ENCODE measurements at places on chromosomes 7 and 10. TPM values are rescaled to one million over a fixed set of nuclear protein-coding genes. Genes with fewer than 3 reads are reported as not detected.

PTPRZ1 gene
- total RNA-seq, result not detected

DNA sequence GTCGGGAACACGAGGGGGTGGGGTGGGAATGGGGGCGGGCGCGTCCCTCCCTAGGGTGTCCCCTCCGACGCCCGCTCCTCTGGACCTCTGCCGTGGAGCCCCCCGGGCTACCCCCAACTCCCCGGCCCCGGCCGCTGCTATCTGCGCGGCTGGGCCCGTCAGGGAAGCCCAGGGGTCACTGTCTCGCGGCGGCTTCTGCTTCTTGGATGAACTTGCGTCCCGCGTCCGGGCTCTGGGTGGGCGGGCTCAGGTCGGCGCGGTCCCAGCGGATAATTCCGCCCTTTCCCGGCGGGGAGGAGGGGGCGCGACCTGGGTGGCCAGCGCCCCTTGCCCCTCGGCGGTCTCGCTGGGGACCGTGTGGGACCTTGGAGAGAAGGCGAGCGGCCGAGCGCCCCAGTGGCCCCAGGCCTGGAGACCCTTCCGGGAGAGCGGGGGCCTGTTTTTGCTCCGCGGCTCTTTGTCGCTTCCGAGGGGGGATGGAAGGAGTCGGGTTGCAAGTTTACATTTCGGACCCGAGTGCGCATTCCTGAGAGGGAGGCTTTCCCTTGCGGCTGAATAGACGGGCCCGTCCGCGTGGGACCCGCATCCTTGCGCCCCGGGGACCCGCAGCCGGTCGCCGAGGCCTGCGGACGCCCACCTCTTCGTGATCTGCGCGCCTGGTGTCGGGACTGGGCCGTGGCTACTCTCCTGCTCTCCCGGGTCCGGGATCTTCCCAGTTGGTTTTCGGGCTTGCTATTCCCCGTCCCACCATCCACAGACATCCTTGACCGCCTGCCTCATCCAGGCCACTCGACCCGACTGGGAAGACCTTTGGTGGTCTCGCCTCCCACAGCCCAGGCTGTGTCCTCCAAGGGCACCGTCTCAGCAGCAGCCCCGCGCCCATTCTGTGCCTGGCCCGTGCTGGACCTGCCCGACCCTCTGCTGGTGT is 812 bp downstream of the DOCK1 start:
- DNase-seq, result no peak

GDF2 gene
- not detected for total RNA-seq

DNA sequence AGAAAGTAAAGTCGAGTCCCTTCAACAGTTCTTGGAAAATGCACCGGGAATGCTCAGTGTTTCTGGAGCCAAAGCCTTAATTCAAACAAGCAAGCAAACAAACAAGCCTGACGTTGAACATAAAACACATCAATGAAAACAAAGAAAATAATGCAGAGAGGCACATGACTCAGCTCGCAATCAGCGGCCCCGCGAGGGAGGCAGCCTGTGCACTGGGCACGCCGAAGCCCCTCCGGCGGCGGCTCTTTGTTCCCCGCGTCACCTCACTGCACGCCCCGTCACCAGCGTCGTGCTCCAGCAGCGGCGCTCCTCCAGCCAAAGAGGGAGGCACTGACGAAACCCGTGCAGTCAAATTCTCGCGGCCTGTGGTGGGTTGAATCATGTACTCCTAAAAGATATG is 151.5 kb downstream of the DNAJB6 start:
- no peak for DNase-seq

GRCh38 chr7:50463035-50463434 is 12.9 kb upstream of the FIGNL1 start:
- DNase-seq, result no peak

GRCh38 chr10:86159797-86160196 is 206.8 kb downstream of the GRID1 start:
- DNase-seq, result no peak

GRCh38 chr7:94237417-94237816 is 157.3 kb upstream of the COL1A2 start:
- no peak for DNase-seq

POLL gene
- 33.8 TPM for total RNA-seq

Measured in activated CD8-positive, alpha-beta T cell treated with anti-CD3 and anti-CD28 coated beads for 36 hours (primary cell).